ENCODE measurements at places on chromosomes 4 and X.

- no peak for DNase-seq
Measured at GRCh38 chr4:15510961-15511360, 41.3 kb downstream of the CC2D2A start.

- DNase-seq: no peak
Measured at GRCh38 chrX:33307911-33308354, 96.6 kb upstream of the DMD start.

DNA sequence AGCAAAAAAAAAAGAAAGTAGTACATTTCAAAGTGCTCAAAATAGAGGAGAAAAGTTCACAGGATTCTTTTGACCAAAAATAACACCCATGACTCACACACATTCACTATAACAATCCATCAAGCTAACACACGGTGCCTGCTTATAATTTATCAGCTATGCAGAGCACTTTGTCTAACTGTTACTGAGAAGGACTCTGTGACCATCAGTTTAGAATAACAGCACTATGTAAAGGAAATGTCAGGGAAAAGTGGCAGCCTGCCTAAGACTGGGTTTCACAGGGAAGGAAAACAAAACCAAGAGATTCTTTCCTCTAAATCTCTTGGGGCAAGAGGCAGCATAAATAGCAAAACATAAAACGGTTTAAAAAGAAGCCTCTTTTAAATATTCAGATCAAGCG is 54.8 kb downstream of the CCDC149 start:
- no peak for DNase-seq

DNA sequence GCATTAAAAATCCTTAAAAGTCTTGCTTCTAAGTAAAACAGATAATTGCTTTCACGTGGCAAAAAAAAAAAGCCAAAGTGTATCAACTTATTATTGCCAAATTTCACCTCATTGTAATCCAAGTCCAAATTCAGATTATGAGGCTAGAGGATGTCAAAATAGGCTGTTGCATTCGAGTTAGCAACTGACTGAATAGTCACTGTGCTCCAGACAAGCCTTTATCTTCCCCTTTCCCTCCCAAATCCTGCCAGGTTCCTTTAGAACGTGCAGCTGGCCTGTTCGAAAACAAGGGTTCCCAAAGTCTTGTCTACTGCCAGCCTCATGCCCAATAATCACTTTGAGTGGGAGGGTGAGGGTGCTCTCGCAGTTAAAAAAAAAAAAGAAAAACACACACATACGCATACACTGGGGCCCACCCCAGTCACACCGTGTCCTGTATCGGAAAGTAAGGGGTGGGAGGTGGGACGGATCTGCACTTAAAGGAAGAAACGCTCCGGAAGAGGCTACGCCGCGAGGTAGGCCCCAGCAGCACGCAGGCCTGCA is 603 bp downstream of the MAD2L1 start:
- DNase-seq: no peak

- no peak for DNase-seq
Measured at GRCh38 chr4:60581919-60582536, 618.1 kb upstream of the ADGRL3 start.

- DNase-seq: no peak
Measured at GRCh38 chr4:71334465-71334882, 4.3 kb upstream of the SLC4A4 start.

DNA sequence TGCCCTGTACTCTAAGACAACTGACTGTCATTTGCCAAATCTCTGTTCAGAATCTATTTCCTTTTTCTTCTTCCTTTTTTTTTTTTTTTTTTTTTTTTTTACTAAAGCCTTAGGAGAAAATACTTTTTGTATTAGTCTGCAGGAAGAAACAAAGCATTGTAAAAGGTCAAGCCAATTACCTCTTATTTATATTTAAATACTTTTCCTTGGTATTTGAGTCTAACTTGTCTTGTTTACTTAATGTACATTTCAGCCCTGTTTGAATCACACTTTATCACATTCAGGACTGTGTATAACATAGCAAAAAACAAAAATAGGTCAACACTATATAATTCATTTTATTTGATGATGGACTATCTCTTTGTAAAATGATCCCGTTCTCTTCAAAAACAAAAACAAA is 262.2 kb downstream of the RPA4 start:
- no peak for DNase-seq

DNA sequence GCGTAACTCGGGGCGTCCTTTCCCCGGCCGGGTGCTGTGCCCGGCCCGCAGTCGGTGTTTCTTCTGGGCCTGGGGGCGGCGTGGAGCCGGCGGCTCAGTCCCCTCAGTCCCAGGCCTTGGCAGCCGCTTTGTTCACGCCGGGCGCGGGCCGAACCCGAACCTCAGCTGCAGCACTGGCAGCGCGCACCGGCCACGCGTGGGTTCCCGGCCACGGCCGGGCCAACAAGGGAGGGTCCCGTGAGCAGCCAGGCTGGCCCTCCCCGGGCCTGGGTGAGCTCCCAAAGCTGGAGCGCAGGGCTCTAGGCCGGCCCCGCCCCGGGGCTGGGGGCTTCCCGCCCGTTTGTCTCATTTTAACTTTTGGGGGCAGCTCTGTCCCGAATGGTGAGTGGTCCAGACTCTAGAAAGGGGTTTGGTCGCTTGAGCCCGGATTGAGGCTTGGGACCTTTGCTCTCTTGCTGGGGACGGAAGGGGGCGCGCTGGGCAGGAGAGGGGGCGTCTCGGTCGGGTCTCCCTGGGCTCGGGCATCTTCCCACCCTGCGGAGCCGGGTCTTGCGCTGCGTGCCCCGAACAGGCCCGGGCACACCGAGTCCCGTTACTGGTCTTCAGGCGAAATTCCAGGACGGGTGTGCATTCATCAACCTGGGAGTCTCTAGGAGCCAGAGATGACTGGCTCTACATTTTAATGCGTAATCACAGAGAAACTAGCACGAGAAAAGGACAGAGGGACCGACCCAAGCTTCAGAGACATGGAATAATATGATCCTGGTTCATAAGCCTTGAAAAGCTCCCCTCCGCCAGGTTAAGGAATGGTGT is 177.1 kb downstream of the CBR4 start:
- no peak for DNase-seq

DNA sequence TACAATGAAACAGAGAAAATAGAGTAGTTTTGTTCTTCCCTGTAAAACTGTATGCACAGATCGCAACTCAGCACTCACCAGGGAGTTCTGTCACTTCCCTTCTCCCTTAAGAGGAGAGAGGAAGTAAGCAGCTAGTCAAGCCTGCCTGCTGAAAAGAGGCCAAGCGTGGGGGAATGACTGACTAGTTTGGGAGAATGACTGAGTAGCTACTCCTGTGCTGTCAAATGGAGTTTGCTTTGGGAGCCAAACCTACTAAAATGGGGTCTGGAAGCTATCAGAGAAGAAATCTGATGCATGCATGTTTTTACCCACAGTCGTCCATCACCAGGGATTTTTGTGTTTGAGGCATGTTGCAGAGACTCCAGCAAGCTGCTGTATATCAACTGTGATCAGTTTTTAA is 54.6 kb upstream of the LHFPL1 start:
- no peak for DNase-seq

- DNase-seq: peak; percentile 92
Measured at GRCh38 chr4:82890901-82891706, at the start of gene SEC31A. Gene SEC31A (minus strand): TSS chr4:82891153. CDS start chr4:82881936, 9,217 bp downstream.

DNA sequence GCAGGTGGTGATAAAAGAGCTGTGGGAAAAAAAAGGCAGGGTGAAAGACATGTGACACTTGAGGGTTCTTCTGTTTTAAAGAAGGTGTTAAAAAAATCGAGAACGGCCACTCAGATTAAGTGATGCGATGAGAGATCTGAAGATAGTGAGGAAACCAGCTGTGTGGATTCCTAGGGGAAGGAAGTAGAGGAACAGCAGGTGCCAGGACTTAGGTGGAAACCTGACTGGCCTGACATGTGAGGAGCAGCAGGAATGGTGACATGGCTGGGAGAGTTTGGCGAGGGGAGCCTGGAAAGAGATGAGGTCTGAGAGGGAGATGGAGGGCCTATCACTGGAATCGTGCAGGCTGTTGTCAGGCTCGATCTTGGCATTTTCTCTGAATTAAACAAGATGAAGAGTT is 55.5 kb downstream of the BMPR1B start:
- no peak for DNase-seq

- DNase-seq: no peak
Measured at GRCh38 chr4:120175272-120175671, 108.6 kb upstream of the MAD2L1 start.

- DNase-seq: no peak
Measured at GRCh38 chrX:20029728-20030127, 38.9 kb upstream of the BCLAF3 start.

DNA sequence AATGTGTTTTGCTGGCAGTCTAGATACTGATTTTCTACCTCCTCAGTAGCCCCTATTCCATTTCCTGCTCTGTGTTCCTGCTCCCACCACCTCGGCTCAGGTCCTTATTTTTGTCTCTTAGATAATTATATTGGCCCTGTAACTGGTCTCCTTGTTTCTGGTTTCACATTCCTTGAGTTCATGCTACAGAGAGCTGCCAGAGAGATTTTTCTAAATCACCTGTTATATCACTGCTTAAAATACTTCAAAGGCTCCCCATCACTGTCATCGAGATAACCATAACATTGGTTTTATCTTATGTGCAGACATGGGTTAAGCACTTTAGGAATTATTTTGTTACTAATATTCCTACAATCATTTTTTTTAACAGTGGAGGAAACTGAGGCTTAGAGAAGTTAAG is 9.6 kb downstream of the SYNPO2 start:
- DNase-seq: no peak

DNA sequence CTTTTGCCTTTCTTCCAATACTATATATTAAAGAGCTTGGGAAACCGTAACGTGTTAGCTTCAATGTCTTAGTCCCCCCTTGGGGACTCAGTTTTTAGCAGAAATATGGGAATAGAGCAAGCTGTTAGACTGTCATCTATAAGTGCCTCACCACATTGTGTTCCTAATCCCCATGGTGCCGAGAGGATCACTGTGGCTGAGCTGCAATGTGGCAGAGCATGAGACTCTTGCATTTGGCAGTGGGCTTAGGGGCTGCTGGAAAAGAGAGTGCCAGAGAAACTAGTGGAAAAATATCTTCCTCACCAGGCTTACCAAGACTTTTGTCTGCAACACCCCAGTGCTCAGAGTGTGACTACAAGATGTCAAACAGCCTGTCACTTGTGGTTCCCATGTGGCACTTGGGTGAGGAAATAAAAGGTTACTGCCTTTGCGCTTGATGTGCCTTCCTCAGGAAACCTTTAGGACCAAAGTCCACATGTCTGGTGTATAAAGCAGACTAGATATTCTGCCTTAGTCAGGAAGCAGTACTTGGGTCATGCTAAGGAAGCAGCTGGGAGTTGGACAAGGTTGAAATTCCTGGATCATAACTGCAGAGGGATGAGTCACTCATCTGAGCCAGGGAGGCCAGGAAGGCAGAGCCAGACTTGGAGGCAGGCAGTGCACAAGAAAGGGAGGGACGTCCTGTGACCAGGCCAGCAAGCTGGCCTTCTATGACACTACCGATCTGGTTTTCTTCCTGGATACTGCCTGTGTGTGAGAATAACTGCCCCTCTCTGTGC is 9.7 kb upstream of the MAGEA4 start:
- no peak for DNase-seq

GRCh38 chrX:46687619-46688018 is 71.3 kb downstream of the SLC9A7 start:
- DNase-seq: no peak

- DNase-seq: no peak
Measured at GRCh38 chr4:127822430-127822829, 40.3 kb downstream of the HSPA4L start.

DNA sequence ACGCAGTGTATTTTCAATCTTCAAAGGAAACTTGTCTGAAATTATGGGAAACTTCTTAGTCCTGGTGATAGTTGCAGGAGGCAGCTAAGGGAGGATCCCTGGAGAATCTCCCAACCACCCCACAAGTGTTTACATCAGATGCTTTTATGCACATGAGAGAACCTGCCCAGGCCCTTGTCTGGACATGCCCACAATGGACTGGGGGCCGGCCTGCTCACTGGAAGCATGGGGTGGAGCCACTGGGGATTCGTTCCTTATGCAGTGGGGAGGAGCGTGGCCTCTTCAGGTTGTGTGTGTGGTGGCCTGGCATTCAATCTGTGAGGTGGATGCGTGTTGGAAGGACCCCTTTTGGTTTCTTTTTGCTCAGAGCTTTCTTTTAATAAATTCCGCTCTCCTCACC is 398.7 kb upstream of the PPP1R2C start:
- no peak for DNase-seq

DNA sequence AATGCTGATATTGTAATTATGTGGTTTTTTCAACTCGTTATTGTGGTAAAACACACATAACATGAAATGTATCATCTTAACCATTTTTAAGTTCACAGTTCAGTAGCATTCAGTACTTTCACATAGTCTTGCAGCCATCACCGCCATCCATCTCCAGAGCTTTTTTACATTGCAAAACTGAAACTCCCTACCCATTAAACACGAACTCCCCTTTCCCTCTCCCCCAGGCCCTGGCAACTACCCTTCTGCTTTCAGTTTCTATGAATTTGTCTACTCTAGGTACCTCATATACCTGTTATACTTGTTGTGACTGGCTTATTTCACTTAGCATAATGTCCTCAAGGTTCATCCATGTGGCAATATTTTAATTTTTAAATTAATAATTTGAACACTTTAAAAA is 380.6 kb downstream of the MAPK10 start:
- no peak for DNase-seq

DNA sequence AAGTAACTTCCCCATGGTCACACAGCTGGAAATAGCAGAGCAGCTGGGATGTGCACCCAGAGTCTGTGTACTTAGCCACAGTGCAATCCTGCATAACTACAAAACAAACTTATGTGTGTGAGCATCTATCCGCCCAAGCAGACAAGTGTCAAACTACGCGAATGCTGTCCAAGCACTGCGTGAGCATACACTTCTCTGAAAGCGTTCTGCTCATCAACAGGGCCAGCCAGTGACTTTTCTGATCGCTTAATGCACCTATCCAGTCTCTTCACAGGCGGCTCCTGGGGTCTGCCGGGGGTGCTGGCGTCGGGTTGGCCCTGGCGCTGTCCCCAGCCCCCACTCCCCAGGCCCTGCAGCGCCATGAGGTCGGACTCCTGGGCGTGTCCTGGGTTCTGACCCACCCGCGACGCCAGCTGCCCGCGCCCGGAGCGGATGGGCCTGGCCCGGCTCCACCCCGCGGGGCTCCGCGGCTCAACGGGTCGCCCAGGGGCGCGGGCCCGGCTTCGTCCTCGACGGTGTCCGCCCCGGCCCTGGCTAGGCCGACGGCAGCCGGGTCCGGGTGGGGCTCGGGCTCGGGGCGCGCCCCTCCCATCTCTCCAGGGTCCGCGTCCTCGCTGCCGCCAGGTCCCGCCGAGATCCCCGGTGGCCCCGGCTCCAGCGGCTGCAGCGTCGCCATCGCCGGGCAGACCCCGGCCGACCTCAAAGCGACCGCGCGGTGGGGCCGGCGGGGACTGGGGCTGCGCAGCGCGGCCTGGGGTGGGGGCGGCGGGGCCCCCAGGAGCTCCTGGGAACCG is 1.3 kb upstream of the ZNF141 start:
- no peak for DNase-seq

Data from NCI-H1930 (cell line).